AG09319 (cell line): ENCODE measurements at places on chromosomes 16 and 17.

DNA sequence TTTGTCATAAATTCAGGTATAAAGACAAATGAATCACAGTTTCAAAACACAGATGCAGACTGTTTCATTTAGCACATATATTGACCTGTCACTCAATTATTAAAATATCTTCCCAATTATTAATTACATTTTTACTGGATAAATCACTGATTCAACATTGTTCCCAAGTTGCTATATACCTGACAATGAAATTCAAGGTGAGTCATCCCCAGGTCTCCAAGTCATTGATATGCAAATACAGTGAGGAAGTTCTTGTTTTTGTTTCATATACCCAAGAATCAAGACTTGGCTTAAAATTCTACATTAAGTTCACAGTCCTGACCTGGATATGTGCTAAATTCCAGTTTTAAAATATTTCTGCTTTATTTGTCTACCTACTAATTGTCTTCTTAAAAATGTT, 599.3 kb upstream of the PSMD7 start:
- DNase-seq: no peak

DNA sequence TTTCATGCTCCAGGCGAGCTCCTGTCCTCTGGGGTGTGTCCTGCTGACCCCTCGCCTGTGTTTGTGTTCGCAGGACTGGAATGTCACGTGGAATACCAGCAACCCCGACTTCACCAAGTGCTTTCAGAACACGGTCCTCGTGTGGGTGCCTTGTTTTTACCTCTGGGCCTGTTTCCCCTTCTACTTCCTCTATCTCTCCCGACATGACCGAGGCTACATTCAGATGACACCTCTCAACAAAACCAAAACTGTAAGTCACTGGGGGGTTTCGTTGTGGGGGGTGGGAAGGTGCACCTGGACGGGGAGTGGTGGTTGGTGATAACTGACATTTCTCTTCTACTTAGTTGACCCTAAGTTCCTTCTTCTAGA, 58.3 kb downstream of the ABCC1 start:
- DNase-seq: no peak

GRCh38 chr17:56231693-56232092, 78.4 kb downstream of the ANKFN1 start:
- no peak for DNase-seq

GRCh38 chr16:56606071-56606475, 2.3 kb upstream of the MT2A start:
- no peak for DNase-seq

DNA sequence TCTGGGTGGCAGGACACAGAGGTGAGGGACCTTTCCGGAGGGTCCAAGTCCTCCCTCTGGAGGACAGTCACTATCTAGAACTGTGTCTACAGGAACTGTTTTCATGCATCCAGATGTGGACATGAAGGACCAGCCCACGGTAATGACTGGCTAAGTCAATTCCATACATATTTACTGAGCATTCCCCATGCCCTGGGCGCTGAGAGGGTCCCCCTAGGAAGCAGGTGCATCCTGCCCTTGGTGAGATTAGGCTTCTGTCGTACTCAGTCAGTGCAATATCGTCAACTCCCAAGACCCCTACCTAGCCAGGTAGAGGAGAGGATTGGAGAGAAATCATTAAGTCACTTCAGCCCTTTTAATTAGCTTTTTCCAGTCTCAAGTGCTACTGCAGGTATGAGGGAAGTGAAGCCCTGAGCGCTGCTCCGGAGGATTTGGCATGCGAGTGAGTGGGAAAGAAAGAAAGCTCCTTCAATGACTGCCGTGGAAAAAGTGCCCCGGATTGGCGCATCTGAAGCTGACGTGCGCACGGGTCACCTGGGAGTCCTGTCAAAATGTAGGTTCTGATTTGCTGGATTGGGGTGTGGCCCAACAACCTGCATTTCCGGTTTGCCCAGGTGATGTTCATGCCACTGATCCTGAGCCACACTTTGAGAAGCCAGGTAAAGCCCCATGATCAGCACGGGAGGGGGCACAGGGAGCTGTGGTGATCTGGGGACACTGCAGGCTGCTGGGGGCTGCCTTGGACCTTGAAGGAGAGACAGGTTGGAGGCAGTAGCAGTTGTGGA, 367.4 kb upstream of the TNRC6C start:
- DNase-seq: no peak

GRCh38 chr16:84003038-84003437, 35.0 kb downstream of the NECAB2 start:
- DNase-seq: no peak

- DNase-seq: no peak
These were observed 10.0 kb upstream of the SKAP1 start for GRCh38 chr17:48439875-48440505.

- DNase-seq: peak; percentile 22
These were observed 17.7 kb downstream of the KNOP1 start for GRCh38 chr16:19700319-19700781.

DNA sequence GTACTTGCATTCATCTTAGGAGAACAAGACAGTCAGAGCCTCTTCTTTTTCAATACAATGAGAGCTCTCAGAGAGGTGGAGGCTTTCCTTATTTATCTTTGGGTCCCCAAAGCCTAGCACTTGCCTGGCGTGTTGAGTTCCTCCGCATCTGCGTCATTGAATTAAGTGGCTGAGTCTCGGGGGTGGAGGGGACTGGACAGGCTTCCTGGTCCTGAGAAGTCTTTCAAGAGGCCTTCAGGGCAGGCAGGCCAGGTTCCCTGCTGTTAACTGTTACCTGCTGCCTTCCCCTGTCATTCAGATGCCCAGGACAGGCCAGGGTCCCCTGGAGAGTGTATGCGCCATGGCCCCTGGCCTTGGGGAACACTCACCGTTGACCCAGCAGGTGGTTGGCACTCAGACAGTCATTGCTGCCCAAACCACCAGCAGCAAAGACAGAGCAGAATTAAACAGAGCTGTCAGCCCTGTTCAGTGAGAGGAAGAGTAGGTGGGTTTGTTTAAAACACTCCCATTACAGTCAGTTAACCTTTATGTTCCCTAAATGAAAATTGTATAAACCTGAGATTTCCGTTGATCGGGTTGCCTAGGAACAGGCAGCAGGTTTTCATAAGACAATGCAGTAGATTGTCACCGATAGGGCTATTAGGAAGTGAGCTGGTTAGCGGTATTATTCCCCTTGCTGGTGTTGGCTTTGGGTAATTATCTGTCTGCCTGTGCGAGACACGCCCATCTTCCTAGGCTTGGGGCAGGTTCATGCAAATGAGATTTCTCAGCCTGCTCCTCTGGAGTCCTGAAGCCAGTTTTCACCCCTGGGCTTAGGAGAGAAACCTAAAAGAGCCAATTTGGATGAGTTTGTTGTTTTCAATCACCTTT, 132.7 kb downstream of the CCDC182 start:
- DNase-seq: no peak

- DNase-seq: no peak
These were observed 20.4 kb downstream of the CARHSP1 start for GRCh38 chr16:8848231-8848938.

DNA sequence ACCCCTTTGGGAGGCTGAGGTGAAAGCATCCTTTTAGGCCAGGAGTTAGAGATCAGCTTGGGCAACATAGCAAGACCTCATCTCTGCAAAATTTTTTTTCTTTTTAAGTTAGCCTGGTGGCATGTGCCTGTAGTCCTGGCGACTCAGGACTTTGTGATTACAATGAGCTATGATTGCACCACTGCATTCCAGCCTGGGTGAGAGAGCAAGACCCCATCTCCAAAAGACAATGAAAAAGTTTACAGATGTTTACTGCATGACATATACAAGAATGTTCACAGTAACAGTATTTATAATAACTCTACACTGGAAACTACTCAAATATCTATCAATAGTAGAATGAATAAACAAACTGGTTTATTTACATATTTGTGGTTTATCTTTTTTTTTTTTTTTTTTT, 33.1 kb upstream of the CCL22 start:
- no peak for DNase-seq

- DNase-seq: peak; percentile 57
These were observed 34.7 kb upstream of the HNF1B start for GRCh38 chr17:37779554-37779953.

DNA sequence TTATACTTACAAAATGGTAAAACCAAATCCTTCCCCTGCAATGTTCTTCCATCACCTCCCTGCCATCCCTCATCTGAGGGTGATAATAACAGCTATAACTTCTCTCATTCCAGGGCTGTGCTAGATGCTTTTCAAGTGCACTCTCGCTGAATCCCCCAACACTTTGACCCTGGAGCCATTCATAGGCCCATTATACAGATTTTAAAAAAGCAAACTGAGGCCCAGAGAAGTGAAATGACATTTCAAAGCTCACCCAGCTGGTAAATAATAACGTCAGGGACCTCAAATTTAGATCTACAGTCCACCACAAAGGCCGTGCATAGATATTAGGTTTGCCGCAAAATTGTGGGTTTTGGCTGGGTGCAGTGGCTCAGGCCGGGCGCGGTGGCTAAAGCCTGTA, 378.8 kb downstream of the SLC39A11 start:
- DNase-seq: no peak

DNA sequence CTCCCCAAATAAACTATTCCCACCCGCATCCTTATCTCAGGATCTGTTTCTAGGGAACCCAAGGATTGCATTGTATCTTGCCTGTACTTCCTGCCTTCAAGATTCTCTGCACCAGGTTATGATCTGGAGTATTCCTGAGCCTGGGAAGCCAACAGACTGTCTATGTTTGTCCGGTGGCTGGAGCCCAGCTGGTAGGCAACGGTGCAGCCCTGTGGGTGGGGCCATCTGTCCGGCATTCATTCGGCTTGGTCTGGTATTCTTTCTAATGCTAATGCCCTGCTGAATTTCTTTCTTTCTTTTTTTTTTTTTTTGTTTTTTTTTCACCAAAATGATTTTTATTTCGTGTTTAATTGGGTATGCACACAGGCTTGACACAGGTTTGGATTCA, 20.7 kb upstream of the TVP23A start:
- no peak for DNase-seq

DNA sequence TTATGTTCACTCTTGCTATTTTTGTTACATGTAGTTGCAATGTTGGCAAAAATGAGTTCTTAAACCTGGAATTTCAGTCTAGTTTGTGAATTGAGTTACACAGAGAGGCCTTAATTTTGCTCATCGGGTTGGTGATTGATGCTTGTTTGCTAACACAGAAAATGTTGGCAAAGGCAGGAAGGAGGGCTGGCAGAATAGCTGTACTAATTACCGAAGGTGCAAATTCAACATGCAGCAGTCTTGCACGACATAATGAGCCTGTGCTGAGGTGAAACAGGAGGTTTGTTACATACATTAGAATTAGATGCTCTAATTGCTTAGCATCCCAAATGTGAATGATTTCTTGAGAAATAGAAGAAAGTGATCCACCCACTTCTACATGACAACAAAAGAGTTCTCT, 475.0 kb upstream of the TOM1L1 start:
- no peak for DNase-seq

GRCh38 chr17:72711521-72712310, 380.8 kb downstream of the SLC39A11 start:
- DNase-seq: no peak

DNA sequence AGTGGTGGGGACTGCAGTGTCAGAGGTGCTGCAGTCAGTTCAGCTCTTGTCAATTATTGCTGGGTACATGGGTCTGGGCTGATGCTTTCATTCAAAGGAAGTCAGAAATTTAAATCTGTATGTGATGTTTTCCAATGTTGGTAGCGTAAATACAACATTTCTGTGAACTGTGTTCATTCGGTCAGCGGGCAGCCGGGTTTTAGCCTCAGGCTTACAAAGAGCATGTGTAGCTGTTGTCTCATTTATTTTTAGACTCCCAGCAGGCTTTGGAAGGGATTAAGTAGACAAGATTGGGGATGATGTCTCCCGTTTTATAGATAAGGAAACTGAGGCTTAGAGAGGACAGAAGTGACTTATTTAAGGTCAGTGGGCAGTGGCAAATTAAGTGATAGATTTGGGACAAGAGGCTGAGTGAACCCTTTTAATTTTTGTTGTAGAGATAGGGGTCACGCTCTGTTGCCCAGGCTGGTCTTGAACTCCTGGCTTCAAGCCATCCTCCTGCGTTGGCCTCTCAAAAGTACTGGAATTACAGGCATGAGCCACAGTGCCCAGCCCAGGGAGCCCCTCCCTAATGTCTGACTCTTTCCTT, 8.1 kb downstream of the AQP8 start:
- no peak for DNase-seq
